ENCODE measurements at places on chromosomes 3 and 15.

DNA sequence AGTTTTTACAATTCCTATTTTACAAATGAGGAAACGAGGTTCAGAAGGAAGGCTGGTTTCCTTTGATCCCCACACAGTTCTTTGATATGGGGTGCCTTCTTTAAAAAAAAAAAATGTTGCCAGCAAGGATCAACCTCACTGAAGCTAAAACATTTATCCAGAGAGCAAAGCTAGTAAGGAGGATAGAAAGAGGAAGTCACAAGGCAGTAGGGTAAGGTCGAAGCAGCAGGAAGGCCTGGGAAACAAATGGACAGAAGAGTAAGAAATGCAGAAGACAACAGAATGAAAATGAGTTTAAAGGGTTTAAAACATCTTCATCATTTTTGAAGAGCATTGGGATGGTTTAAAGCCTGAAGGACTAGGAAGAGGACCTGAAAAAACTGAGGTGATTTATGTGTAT lies 30.6 kb upstream of the CP start:
- no peak for DNase-seq

DNA sequence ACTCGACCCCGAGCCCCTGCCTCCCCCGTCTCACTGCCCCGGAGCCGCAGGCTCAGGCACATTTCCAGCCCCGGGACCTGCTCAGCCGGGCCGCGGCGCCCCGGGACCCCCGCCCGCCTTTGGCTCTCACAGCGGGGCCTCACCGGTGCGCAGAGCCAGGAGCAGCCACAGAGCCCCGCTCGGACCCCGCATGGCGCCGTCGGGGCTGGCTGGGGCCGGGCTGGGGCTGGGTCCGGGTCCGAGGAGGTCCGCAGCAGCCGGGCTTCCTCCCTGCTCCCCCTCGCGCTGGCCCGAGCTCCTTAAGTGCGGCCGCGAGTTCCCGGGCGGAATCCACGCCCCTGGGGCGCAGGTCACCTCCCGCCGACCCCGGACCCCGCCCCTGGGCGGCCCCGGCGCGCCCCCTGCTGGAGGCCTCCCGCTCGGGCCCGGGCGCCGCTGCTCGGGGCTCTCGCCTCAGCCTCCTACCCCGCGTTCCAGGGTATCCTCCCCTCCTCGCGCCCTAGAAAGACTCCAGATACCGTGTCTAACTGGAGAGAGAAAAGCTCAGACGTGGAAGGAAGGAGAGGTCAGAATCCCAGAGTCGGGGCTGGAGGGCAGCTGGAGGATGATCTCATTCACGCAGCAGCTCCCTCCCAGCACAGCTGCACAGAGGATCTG lies at the start of gene MELTF:
Gene MELTF (minus strand): TSS at position 307 of the 657 bp plus-strand sequence. CDS start 115 bp downstream, at position 192.
- peak; percentile 34 for DNase-seq

GRCh38 chr3:112623213-112623612 lies 17.7 kb downstream of the CCDC80 start:
- no peak for DNase-seq

GRCh38 chr15:87938031-87938430 lies 318.5 kb downstream of the NTRK3 start:
- no peak for DNase-seq

GRCh38 chr3:61186030-61186429 lies 65.2 kb downstream of the FHIT start:
- no peak for DNase-seq

DNA sequence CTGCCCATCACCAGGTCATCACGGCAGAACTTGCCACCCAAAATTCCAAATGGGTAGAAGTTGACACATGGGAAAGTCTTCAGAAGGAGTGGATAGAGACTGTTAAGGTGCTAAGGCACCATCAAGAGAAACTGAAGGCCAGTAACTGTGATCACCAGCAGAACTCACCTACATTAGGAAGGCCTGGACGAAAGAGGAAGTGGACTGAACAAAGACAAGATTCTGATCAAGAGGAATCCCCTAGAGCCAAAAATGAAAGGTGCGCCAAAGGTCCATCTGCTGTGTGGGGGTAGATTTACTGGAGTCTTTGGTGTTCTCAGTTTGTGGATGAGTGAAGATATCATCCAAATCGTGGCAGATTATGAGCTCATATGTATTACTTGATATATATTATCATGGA lies 46.3 kb upstream of the P3H2 start:
- no peak for DNase-seq

- no peak for DNase-seq
Observed at GRCh38 chr15:37253877-37254276, 153.5 kb upstream of the MEIS2 start.

GRCh38 chr3:39051649-39052561 lies at the start of the genes SCN11A and WDR48:
SCN11A (minus strand) TSS chr3:39051944; CDS start chr3:38950362, 101,582 bp downstream.
WDR48 (plus strand) TSS chr3:39052016; CDS start chr3:39052026, 10 bp downstream.
- DNase-seq = peak; percentile 97

DNA sequence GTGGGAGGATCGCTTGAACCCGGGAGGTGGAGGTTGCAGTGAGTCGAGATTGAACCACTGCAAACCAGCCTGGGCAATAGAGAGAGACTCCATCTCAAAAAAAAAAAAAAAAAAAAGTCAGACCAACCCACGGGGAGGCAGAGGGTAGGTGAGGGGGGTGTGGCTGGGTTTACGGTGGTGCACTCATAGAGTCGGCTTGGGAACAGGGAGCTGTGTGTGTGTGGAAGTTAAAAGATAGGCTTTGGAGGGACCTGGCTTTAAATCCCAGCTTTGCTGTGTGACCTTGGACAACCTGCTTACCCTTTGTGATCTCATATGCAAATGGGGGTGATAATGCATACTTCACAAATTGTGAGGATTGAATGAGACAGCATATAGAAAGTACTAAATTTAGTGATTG lies 10.0 kb upstream of the ISLR2 start:
- DNase-seq = no peak

- DNase-seq = no peak
Observed at GRCh38 chr3:135908225-135908624, 57.3 kb upstream of the PPP2R3A start.

DNA sequence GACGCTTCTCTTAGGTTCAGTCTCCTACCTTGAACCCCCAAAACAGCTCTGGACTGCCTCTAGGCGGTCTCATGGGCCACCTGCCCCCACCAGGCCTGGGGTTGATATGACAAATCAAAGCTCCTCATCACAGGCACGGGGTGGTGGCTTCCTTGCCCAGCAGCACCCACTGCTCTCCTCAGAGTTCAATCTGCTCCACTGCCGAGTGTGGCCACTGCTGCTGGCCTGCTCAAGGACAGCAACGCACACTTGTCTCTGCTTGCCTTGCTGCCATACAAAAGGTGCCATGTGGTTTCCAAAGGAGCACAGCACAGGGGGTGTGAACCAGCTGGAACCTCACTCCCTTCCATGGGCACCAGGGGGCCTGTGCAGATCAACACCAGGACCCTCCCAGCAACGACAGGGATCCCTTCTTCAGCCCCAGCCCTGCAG lies 10.2 kb downstream of the KBTBD13 start:
- no peak for DNase-seq

DNA sequence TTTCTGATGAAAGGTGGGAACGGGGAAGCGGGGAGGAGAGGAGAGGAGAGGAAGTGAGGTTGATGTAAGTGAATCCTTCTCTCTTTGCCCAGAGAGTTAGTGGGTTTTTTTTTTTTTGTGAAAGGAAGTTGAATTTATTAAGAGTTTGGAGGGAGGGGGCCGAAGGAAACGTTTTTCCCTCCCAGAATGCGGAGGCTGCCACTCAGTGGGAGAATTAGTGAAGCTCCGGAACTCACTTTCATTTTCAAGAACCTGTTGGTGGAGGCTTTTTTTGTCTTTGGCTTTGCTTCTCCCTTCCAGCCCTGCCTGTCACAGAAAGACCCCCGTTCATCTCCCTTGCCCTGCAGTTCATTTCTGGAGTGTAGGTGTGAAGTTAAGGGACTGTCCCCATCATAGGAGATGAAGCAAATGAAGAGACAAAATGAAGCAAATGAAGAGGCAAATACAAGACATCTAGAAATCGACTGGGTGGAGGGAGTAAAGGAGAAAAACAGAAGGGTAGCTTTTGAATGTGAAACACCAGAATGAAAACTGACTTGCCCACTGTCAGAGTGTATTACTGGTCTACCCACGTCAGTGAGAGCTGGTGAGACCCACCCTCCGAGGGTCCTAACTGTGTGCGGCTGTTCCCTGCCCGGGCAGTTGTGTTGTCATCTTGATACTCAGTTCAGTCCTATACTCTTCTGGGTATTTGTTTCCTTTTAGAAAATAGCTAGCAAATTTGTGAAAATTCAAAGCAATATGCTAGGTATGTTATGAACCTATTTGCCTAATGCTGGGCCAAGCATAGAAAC lies 91.5 kb downstream of the ITPR1 start:
- peak; percentile 8 for DNase-seq

- no peak for DNase-seq
Observed at GRCh38 chr3:141353652-141354495, 14.4 kb upstream of the ZBTB38 start.

DNA sequence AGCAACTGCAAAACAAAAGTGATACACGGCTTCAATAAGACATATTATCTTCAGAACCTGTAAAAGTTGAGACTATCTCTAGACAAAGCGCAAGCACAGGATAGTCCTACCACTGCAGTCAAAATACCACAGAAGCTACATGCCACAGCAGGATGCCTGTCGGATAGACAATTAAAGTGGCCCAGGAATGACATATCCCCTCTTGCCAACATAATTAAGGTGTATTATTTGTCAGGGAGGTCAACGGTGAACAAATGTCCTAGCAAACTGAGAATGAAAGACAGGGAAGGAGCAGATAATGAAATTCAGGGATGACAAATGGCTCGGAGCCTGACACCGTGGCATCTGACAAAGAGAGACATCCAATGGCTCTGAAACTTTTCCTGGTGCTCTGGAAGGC lies 185.7 kb downstream of the MECOM start:
- no peak for DNase-seq

DNA sequence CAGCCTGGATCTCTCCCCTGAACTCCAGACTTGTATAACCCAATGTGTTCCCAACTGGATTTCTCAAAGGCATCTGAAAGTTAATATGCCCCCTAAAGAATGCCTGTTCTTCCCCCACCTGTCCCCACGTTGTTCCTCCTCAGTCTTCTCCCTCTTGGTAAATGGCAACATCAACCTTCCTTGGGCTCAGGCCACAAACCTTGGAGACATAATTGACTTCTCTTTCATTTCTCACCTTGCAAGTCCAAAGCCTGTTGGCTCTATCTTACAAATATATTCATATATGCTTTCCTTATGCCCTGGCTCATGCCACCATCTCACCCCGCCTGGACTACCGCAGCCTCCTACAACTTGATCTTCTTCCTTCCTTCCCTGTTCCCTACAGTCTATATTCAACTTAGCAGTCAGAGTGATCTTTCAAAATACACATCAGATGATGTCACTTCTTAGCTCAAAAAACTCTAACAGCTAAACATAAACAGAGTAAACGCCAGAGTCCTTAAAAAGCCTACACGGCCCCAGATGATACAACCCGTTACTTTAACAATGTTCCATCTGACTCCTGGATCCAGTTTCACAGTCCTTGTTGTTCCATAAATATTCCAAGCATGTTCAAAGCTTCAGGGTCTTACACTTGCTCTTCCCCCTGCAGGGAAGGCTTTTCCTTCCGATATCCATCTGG lies 66.2 kb downstream of the ETV5 start:
- DNase-seq = no peak

GRCh38 chr3:181329024-181329423 lies 339.5 kb upstream of the DNAJC19 start:
- DNase-seq = no peak

DNA sequence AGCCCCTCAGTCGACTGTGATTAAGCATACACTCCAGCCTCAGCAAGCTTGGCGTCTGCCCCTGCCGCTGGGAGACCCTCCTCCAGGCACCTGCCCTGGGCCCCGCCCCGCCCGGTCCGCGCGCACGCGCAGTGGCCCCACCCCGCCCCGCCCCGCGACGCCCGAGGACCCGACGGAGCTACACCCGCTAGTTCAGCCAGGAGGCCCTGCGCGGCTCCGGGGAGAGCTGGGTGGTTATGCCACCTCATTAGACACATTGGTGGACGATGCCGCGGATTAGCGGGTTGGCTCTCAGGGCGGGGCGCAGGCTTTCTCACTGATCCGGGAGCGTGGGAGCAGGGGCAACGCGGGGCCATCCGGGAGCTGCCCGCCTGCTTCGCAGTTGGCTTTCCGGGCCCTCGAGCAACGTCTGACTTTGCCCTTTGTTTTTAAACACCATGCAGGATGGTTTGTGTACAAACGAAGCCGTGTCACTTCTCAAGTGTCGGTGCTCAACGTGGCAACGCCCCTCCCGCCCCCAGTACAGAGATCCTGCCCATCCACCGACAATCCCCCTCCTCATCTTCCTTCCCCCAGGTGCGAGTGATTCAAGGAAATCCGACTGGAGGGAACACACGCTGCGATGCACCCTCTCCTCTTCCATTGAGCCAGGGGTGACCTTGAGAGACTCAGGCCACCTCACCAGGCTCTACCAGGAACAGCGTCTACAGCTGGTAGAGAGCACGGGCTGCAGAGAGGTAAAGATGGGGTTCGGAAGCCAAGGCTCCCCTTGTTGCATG lies 109.3 kb downstream of the SHQ1 start:
- DNase-seq = no peak

DNA sequence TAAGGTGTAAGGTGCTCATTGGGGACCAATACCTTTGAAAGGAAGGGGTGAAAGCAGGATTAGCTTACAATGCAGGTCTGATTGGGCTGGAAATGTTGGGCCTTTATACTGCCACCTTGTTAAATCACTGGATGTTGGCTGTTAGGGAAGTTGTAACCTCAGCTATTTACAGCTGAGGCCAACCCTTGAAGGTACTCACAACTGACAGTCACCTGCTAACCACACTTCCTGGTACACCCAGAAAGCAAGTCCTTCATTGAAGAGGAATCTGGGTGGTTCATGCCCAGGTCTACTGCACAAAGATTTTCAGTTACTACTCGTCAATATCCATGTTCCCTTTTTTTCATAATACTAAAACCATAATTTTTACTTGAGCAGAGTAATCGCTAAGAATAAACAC lies 65.4 kb upstream of the CLDN18 start:
- no peak for DNase-seq

DNA sequence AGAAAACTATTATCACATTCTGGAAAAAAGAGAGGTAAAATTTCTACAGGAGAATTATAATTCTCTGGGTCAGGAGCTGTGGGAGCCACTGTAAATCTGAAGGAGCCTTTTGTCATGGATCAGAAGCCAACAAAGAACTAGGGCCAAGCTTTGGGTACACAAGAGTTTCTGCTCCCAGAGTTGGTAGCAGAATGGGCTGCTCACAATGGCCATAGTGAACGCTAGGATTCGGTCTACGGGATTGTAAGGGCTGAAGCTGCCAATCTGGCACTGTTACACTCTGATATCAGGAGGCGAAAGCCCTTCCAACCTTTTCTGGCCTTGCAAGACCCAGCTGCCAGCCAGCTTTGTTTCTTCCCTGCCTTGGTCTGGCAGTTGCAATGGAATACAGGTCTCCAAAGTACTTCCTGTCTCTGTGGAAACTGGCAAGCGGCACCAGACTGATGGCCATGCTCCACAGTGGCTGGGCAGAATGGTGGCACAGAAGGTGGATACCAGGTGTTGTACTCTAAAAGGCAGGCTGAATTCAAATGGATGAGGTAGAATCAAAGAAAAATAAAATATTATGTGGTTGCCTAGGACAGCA lies 831.7 kb downstream of the CADM2 start:
- no peak for DNase-seq

DNA sequence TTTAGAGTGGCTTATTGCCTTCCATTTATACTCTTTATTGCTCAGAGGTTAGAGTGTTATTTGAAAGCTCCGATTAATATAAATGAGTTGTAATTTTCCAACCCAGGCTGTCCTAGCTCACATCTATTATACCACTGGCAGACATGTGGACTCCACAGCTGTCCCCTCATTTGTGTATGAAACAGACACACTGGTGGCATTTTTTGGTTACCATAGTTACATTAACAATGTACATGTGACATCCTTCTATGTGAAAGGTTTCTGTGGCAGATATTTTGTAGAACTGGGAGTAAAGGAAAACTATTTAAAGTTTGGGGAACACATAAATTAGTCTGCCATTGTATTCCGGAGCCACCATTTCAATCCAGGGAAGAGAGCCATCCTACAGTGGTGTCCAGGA lies 5.3 kb downstream of the LRRN1 start:
- DNase-seq = no peak

Measured in hematopoietic multipotent progenitor cell treated with erythropoietin and hydrocortisone succinate and interleukin-3 and kit ligand, for 17 days (in vitro differentiated cells).